ENCODE measurements at places on chromosomes 4 and X. TPM values are rescaled to one million over a fixed set of nuclear protein-coding genes. Genes with fewer than 3 reads are reported as not detected.

Gene RNF212
- 1.5 TPM for total RNA-seq

- DNase-seq, result no peak
- H3K27ac ChIP-seq, result no peak overlapping the region
- H3K36me3 ChIP-seq, result no peaks in the 10 kb centered on the region
- H3K4me1 ChIP-seq, result peaks cover 6% of the 10 kb centered on the region
- no peak overlapping the region for H3K4me3 ChIP-seq
- peaks cover 22% of the 10 kb centered on the region for H3K27me3 ChIP-seq
These were observed 44.6 kb upstream of the MBNL3 start for GRCh38 chrX:132533409-132533808.

- no peaks in the 10 kb centered on the region for H3K27me3 ChIP-seq
- H3K4me1 ChIP-seq, result no peaks in the 10 kb centered on the region
- H3K36me3 ChIP-seq, result no peaks in the 10 kb centered on the region
- DNase-seq, result no peak
- H3K4me3 ChIP-seq, result no peak overlapping the region
These were observed 819.8 kb upstream of the PCDH7 start for GRCh38 chr4:29900336-29900735.

- no peak overlapping the region for H3K27ac ChIP-seq
- H3K36me3 ChIP-seq, result no peaks in the 10 kb centered on the region
- H3K27me3 ChIP-seq, result no peaks in the 10 kb centered on the region
- no peak for DNase-seq
- no peak overlapping the region for H3K4me3 ChIP-seq
These were observed 9.2 kb downstream of the MAP9 start for GRCh38 chr4:155367608-155368007.

- H3K36me3 ChIP-seq, result peaks cover 4% of the 10 kb centered on the region
- H3K27me3 ChIP-seq, result no peaks in the 10 kb centered on the region
- no peak overlapping the region for H3K4me3 ChIP-seq
- no peak for DNase-seq
These were observed 3.8 kb upstream of the HSD17B13 start for GRCh38 chr4:87326460-87326859.

DNA sequence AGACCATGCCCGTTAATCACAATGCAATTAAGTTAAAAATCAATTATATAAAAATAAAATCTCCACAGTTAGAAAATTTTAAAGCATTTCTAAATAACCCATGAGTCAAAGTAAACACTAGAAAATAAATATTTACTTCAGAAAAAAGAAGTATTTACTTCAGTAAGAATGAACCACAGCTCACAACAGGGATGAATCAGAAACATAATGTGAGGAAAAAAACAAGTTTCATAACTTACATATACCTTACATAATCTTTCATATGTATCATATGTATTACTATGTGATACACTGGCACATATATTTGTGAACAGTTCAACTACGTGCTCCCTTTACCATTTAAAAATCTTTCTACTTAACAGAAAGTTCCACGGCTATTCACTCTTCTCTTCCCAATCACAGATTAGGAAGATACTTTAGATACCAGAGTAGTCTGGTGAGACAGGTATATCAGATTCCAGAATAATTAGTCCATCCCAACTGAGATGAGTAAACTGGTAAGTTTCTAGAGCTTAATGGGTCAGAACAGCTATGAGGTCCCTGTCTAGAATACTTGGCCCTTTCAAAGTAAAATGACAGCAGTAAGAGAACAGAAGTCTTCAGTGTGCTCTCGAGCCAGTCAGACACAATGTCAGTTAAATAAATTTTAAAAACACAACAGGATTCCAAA is 70.3 kb downstream of the SH3RF1 start:
- peaks cover 9% of the 10 kb centered on the region for H3K4me1 ChIP-seq
- no peak overlapping the region for H3K27ac ChIP-seq
- H3K4me3 ChIP-seq, result no peak overlapping the region
- peaks cover 5% of the 10 kb centered on the region for H3K36me3 ChIP-seq
- DNase-seq, result no peak

Gene AP1S2
- total RNA-seq, result 26.7 TPM

Gene CWH43
- total RNA-seq, result not detected

DNA sequence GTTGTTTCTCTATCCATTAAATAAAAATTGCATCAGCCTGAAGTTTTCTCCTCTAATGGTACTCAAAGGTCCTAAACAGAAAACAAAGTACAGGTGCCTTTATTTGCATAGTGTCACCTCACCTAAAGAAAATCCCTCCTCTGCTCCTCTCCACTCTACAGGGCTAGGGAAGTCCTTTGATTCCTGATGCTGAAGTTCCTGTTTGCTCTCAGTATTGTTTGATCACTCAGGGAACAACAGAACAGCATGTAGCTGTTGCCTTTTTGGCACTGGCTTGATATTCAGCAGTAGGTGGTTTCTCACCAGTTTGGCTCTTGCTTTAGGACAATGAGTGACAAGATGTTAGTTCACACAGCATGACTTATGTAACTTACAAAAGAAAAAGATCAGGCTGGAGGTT is 156.2 kb upstream of the SLC7A11 start:
- no peaks in the 10 kb centered on the region for H3K36me3 ChIP-seq
- no peaks in the 10 kb centered on the region for H3K4me1 ChIP-seq
- no peak overlapping the region for H3K4me3 ChIP-seq
- DNase-seq, result no peak

Gene ITIH6
- not detected for total RNA-seq

Gene UGT2A1
- total RNA-seq, result not detected

- DNase-seq, result no peak
- H3K27ac ChIP-seq, result no peak within 1 kb of the TSS
- no peaks in the 10 kb centered on the region for H3K36me3 ChIP-seq
- peaks cover 8% of the 10 kb centered on the region for H3K4me1 ChIP-seq
- H3K4me3 ChIP-seq, result no peak within 1 kb of the TSS
These were observed at the start of gene CT55 for GRCh38 chrX:135170877-135171519. Gene CT55, minus strand, starts transcription at chrX:135171398. Its CDS starts 227 bp downstream, at chrX:135171171.

DNA sequence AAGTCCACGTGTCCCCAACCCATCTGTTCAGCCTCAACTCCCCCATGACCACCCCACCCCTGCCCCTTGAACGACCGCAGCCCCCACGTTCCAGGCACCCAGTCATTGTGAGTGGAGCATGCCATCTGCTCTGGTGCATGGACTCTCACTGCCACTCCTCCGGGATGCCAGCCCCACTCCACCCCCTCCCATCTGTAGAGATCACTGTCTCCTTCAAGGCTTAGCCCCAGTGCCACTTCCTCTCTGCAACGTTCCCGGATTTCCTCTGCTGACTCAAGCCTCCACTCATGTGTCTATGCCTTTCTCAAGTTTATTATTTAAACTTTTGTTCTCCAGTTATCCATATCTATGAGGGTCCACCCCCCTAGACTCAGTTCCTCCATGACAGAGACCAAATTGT is 54.0 kb downstream of the MAML3 start:
- peaks cover 21% of the 10 kb centered on the region for H3K27me3 ChIP-seq
- H3K36me3 ChIP-seq, result peaks cover 14% of the 10 kb centered on the region
- H3K4me1 ChIP-seq, result peaks cover 56% of the 10 kb centered on the region
- peak overlapping the region; percentile 79 for H3K4me3 ChIP-seq
- peak overlapping the region; percentile 74 for H3K27ac ChIP-seq

Gene CBR4
- total RNA-seq, result 9.2 TPM

GRCh38 chr4:20422398-20422797 is 170.7 kb downstream of the SLIT2 start:
- H3K4me1 ChIP-seq, result peaks cover 4% of the 10 kb centered on the region
- no peaks in the 10 kb centered on the region for H3K36me3 ChIP-seq
- DNase-seq, result no peak
- H3K4me3 ChIP-seq, result no peak overlapping the region
- H3K27ac ChIP-seq, result no peak overlapping the region

Gene PRMT9
- 6.5 TPM for total RNA-seq

Gene CSAG3
- not detected for total RNA-seq

GRCh38 chr4:144699565-144699964 is 53.6 kb downstream of the HHIP start:
- no peak for DNase-seq
- no peak overlapping the region for H3K27ac ChIP-seq
- no peaks in the 10 kb centered on the region for H3K36me3 ChIP-seq

Gene SLIT2
- not detected for total RNA-seq

GRCh38 chrX:10847333-10847732 is 226.9 kb upstream of the MID1 start:
- no peaks in the 10 kb centered on the region for H3K36me3 ChIP-seq
- H3K4me1 ChIP-seq, result no peaks in the 10 kb centered on the region
- DNase-seq, result no peak
- H3K27me3 ChIP-seq, result no peaks in the 10 kb centered on the region

GRCh38 chr4:142549726-142550463 is 296.2 kb downstream of the INPP4B start:
- H3K4me3 ChIP-seq, result no peak overlapping the region
- no peaks in the 10 kb centered on the region for H3K36me3 ChIP-seq
- no peaks in the 10 kb centered on the region for H3K27me3 ChIP-seq
- DNase-seq, result no peak

Gene TRIM75
- not detected for total RNA-seq

DNA sequence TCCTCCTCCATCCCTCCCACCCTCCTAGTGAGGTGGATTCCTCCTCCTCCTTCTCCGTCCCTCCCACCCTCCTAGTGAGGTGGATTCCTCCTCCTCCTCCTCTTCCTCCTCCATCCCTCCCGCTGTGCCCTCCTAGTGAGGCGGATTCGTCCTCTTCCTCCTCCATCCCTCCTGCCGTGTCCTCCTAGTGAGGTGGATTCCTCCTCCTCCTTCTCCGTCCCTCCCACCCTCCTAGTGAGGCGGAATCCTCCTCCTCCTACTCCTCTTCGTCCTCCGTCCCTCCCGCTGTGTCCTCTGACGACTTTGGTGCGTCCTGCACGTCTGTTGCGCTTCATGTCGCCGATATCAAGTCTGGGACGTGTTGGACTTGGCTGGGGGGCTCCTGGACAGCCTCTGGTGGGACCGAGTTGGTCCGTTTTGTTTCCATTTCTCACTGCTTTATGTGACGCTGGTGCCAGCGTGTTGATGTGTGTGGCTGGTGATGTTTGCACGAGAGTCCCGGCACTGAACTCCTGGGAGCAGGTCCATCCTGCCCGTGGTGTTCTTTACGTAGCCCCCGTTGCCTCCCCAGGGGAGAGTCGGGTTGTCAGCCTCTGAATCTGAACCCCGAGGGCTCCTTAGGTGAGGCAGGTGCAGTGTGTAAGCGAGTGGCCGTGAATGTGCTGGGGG is 5.4 kb downstream of the AKAP17A start:
- DNase-seq, result no peak
- no peak overlapping the region for H3K4me3 ChIP-seq
- peaks cover 8% of the 10 kb centered on the region for H3K4me1 ChIP-seq
- no peak overlapping the region for H3K27ac ChIP-seq
- H3K36me3 ChIP-seq, result peaks cover 12% of the 10 kb centered on the region

Gene BLTP1
- total RNA-seq, result 45.2 TPM

GRCh38 chr4:92305148-92305877 is 1.5 kb downstream of the GRID2 start:
- no peaks in the 10 kb centered on the region for H3K36me3 ChIP-seq
- H3K4me1 ChIP-seq, result no peaks in the 10 kb centered on the region
- H3K4me3 ChIP-seq, result no peak overlapping the region

DNA sequence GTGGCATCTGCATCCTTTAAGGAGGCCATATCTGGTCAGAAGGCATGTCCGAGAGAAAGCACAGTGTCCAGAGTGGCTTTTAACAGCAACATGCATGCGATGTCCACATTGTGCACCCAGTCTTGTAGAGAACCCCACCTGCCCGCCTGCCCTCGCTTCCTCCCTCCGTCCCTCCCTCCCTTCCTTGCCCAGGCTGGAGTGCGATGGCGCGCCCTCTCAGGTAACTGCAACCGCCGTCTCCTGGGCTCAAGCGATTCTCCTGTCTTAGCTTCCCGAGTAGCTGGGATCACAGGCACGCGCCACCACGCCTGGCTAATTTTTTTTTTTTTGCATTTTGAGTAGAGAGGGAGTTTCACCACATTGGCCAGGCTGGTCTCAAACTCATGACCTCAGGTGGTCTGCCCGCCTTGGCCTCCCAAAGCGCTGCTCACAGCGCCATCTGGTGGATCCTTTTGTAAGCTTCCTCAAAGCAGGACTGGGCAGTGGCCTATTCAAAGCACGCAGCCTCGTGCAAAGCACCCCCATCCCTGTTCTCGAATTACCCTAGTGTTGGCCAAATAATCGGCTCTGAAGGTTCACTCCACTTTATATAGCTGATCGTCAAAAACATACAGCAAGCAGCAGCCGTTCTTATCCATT is 15.0 kb downstream of the BRCC3 start:
- H3K36me3 ChIP-seq, result peaks cover 7% of the 10 kb centered on the region
- no peak overlapping the region for H3K27ac ChIP-seq
- DNase-seq, result no peak
- H3K27me3 ChIP-seq, result no peaks in the 10 kb centered on the region
- no peak overlapping the region for H3K4me3 ChIP-seq

Gene F8
- 2.9 TPM for total RNA-seq

DNA sequence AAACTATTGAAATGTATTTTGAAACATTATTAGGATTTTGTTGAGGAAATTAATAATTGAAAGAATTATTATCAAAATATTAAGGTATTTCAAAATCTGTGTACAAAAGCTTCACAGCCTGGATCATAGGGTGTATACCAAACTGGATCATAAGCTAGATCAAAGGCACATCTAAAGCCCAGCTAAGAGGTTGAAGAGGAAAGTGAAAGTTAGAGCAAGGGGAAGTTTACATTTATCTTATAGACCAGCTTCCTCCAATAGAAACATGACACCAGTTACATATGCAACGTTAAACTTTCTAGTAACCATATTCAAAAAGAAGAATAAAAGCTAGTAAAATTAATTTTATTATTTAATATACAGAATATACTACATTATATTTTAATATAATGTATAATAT is 227.2 kb upstream of the BMP3 start:
- no peak for DNase-seq
- no peak overlapping the region for H3K4me3 ChIP-seq
- no peaks in the 10 kb centered on the region for H3K36me3 ChIP-seq
- H3K4me1 ChIP-seq, result no peaks in the 10 kb centered on the region

GRCh38 chrX:43064096-43064495 is 286.1 kb upstream of the PPP1R2C start:
- no peaks in the 10 kb centered on the region for H3K36me3 ChIP-seq
- H3K27ac ChIP-seq, result no peak overlapping the region
- DNase-seq, result no peak

- H3K36me3 ChIP-seq, result peaks cover 5% of the 10 kb centered on the region
- H3K4me3 ChIP-seq, result no peak overlapping the region
- H3K27ac ChIP-seq, result no peak overlapping the region
- no peaks in the 10 kb centered on the region for H3K27me3 ChIP-seq
- no peak for DNase-seq
These were observed 1003.1 kb downstream of the FSTL5 start for GRCh38 chr4:161160718-161161117.

- H3K27me3 ChIP-seq, result peaks cover 22% of the 10 kb centered on the region
- no peak overlapping the region for H3K27ac ChIP-seq
- no peaks in the 10 kb centered on the region for H3K36me3 ChIP-seq
- H3K4me1 ChIP-seq, result peaks cover 2% of the 10 kb centered on the region
These were observed 5.2 kb downstream of the SPATA4 start for GRCh38 chr4:176189891-176190795.

GRCh38 chr4:156583265-156583664 is 388.3 kb downstream of the PDGFC start:
- H3K27ac ChIP-seq, result no peak overlapping the region
- no peaks in the 10 kb centered on the region for H3K4me1 ChIP-seq
- H3K36me3 ChIP-seq, result no peaks in the 10 kb centered on the region

- H3K4me3 ChIP-seq, result no peak overlapping the region
- H3K36me3 ChIP-seq, result no peaks in the 10 kb centered on the region
- DNase-seq, result no peak
These were observed 13.3 kb downstream of the FGF5 start for GRCh38 chr4:80279751-80280150.
